ENCODE measurements at places on chromosomes 1 and 21. TPM values are rescaled to one million over a fixed set of nuclear protein-coding genes. Genes with fewer than 3 reads are reported as not detected.
A peak's percentile ranks its signal among the peaks of the same experiment; 100 is the strongest.

GRCh38 chr1:185850366-185850765 is 116.2 kb downstream of the HMCN1 start:
- no peak for DNase-seq

- DNase-seq, result no peak
These were observed 430.8 kb downstream of the DISC1 start for GRCh38 chr1:232057217-232057895.

DNA sequence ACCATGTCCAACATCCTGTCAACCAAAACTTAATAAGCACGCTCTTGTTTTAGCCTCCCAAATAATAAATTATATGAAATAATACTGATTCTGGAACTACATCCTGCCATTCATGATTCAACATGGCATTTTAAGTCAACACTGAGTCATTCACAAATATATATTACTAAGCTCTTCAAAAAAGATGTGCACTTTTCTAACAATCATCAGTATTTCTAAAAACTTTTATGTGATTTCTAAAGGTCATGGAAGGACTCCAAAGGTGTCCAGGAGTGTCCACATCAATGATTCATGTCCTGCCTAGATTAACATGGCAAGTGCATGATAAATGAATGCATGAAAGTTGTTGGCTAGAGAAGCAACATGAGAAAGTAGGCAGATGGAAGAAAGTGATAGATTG is 51.6 kb downstream of the NEGR1 start:
- no peak for DNase-seq

GRCh38 chr1:230091473-230092231 is 24.6 kb downstream of the GALNT2 start:
- no peak for DNase-seq

GRCh38 chr1:234612352-234613127 is 2.6 kb upstream of the IRF2BP2 start:
- peak; percentile 90 for DNase-seq

DNA sequence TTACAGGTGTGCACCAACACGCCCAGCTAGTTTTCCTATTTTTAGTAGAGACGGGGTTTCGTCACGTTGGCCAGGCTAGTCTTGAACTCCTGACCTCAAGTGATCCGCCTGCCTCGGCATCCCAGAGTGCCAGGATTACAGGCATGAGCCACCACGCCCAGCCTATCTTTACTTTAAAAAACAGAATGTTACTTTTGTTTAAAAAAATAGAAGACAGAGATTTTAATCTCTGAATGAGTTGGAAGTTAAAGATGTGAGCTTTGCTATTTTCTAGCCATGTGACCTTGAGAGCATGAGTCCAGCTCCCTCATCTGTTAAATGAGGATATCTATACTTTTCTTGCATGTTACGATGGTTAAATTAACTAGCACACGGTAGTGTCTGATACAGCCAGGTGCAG is 3.9 kb upstream of the PUM1 start:
- DNase-seq, result no peak

GRCh38 chr1:20603504-20604464 is 14.9 kb downstream of the CDA start:
- no peak for DNase-seq

GRCh38 chr1:112389689-112390088 is 6.3 kb upstream of the CTTNBP2NL start:
- no peak for DNase-seq

DNA sequence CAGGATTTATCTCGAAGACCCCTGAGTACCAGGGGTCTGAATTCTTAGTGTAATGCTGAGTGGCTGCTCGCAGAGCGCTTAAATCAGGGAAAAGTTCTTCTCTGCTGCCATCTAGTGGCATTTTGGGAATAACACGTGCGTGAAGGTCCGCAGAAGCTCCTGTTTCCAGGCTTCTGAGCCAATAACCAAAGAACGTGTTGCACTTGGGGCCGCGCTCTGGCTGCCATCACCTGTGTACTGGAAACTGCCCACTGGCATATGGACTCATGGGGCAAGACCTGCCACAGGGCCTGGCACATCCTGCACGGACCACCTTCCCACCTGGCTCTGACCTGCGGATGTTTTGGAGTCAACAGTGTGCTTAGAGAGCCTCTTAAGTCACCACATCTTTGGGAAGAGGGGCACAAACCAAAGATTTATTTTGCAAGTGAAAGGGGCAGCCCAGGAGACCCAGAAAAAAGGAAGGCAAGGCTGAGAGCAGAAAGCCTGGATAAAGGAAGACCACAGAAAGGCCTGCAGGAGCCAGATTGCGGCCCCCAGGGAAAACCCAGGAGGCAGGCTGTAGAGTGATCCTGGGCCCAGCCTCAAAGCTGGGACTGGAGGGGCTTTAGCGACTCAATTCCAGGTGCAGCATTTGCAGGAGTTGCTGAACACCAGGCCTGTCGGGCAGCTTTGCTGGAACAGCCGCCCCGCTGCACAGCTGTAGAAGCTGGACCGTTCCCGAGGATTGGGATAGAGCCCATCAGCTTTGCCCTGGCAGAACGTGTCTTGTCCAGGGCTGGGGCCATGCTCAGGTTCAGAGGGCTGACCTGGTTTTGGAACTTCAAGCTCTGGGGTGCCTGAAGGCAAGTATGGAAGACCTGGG is 13.0 kb downstream of the CHIT1 start:
- peak; percentile 75 for DNase-seq

BEND5 gene
- 19.5 TPM for total RNA-seq

LAMB3 gene
- 0.37 TPM for total RNA-seq

CGN gene
- 0.49 TPM for total RNA-seq

TMEM69 gene
- total RNA-seq, result 24.6 TPM

AVPR1B gene
- total RNA-seq, result not detected
